ENCODE measurements at places on chromosomes 13 and 19. TPM values are rescaled to one million over a fixed set of nuclear protein-coding genes. Genes with fewer than 3 reads are reported as not detected.

DNA sequence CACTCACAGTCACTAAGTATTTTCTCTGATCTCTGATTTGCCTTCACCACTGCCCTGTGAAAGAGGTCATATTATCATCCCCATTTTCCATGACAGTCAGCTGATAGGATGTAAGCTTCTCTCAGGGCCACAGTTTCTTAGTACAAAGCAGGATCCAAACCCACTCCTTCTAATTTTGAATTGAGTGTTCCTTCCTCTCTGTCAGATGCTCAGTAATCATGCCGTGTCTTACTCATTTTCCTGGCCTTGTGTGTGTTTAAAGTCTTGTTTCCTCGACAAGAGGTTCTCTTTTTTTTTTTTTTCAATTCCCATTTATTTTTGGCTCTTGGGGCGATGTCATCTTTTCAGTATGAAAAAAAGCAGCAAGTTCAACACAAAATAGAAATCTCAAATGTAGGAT lies 72.3 kb downstream of the NAA16 start:
- DNase-seq: no peak

DNA sequence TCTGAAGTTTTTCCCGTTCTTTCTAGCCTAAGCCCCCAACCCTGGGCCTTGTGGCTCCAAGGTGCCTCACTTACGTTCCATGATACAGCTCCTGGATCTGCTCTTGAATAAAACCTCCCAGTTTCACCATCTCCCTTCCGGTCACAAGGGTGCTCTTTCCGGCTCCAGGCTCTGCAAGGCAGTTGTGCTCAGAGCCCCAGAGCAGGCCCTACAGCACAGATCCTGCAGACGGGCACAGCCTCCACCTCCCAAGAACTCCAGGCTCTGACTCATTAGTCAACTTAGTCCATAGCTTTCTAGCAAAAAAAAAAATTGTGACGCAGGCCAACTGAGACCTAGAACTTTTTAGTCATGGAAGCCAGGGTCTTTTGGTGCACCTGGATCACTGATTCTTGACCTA lies 33.9 kb upstream of the SLC7A10 start:
- DNase-seq: no peak

DNA sequence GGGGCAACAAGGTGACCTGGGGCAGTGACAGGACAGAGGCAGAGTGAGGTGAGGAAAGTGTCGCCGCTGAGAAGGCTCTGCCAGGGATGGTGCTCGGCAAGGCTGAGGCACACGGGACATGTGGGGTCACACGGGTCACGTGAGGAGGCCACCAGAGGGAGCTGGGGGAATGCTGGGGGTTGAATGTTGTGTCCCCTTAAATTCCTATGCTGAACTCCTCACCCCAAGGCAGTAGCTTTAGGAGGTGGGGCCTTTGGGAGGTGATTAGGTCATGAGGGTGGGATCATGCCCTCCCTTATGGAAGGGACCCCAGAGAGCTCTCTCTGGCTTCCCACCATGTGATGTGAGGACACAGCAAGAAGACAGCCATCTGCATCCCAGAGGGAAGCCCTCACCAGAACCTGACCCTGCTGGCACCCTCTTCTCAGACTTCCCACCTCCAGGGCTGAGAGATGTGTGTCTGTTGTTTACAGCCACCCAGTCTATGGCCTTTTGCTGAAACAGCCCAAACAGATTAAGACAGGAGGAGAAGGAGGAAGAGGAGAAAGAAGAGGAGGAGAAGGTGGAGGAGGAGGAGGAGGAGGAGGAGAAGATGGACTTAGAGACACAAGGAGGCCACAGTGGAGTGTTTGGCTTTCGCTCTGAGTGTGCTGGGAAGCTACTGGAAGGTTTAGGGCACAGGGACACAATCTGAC lies 35.4 kb downstream of the RFX2 start:
- DNase-seq: no peak

Gene CSNK1G2
- 77.5 TPM for total RNA-seq

Gene CLDN10
- 85.7 TPM for total RNA-seq

DNA sequence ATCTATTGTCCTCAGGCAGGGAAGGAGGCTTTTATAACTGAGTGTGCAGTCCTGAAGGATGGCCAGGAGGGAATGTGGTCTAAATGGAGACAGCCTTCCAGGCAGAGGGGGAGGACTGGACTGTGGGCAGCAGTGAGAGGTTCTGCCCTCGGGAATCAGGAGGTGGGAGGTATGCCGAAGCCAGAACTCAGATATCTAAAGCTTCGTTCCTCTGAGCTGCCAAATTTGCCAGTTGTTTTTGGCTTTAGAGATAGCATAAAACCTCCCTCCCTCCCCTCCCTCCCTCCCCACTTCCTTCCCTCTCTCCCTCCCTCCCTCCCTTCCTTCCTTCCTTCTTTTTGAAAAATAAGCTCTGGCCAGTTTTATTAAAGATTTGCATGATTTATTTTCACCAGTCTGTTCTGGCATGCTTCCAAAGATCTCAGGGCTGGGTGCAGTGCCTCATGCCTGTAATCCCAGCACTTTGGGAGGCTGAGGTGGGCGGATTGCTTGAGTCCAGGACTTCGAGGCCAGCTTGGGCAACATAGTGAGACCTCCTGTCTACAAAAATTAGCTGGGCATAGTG lies 2.4 kb downstream of the MEDAG start:
- DNase-seq: no peak

DNA sequence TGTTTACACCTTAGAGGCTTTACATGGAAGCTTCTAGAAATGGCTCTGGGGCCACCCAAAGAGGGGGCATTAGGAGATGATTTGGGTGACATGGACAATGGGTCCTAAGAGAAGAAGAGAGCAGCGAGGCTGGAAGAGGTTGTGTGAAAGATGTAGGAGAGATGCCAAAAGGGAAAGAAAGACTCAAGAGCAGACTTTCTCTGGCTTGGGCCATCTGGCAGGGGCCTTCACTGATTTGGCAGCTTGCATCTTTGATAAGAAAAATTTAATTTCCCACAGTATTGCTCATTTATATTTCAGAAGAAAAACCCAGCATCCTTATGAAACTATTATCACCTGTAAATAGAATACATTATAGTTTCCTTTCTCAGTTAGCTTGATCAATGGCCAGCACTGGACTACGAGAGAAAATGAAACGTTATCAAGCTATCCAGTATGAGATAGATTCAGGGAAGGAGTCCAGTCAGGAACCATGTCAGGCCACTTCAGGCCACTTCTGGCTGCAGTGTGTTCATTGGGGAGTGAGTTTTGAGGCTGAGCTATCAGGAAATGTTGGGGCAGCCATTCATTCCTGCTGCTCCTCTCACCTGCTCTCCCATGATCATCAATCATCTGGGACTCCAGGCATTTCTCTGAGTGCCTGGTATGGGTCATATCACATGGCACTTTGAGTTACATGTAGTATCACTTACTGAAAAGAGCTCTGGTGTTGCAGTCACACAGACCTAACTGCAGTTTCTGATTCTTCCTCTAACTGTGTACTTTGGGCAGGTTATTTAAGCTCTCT lies 10.3 kb downstream of the SCEL start:
- DNase-seq: no peak

Gene MCF2L
- total RNA-seq: 91.8 TPM

GRCh38 chr13:59409634-59410200 lies 754.0 kb downstream of the DIAPH3 start:
- no peak for DNase-seq

Gene IGSF23
- not detected for total RNA-seq

- DNase-seq: no peak
Measured at GRCh38 chr19:16914421-16914820, 25.6 kb downstream of the F2RL3 start.

Gene ASF1B
- total RNA-seq: 1.7 TPM

Gene SSC5D
- total RNA-seq: 49.7 TPM

DNA sequence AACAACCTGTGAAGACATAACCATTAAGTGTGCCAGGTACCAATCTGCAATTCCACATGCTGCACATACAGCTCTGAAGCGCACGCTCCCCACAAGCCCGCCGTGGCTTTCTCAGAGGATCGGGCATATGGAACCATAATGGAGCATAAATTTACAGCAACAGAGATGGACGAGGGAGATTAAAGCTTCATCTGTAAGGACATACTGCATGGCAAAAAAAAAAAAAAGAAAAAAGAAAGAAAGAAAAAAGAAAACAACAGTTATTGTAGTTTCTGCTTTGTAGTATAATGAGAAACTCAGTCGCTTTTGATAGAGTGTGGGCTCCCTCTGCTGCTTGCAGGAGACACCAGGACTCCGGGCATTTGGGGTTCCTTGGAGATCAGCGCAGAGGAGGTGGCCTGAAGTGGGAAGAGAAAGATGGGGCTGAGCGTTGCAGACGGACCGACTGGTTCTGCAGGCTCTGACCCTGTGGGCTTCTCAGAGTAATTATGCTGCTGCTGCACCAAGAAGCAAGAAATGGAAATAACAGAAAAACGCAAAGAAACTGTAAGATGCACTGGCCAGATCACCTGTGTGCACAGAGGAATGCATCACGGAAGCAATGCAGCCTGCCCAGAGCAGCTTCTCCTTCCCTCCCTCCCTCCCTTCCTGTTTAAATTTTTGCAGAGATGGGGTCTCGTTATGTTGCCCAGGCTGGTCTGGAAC lies 10.8 kb upstream of the PDCD5 start:
- DNase-seq: peak; percentile 50

- DNase-seq: no peak
Measured at GRCh38 chr19:18875726-18876125, 20.2 kb downstream of the CERS1 start.

- peak; percentile 40 for DNase-seq
Measured at GRCh38 chr13:48571126-48571913, 38.4 kb upstream of the RCBTB2 start.

DNA sequence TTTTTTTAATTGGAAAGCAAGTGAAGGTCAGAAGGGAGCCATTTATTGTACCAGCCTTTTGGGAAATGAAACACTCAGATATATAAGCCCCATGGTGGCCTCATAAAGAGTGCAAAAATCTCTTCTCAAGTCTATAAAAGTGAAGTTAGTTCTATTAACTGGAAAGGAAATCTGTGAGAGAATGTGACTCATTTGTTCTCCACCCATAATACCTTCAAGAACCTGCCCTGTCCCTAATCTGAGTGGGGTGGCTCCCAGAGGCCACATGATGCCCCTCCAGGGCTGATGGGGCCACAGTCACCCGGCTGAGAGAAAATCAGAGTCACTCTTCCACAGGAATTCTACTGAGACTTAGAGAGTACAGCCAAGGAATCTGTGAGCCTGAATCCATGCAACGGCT lies 65.8 kb upstream of the SERP2 start:
- no peak for DNase-seq

DNA sequence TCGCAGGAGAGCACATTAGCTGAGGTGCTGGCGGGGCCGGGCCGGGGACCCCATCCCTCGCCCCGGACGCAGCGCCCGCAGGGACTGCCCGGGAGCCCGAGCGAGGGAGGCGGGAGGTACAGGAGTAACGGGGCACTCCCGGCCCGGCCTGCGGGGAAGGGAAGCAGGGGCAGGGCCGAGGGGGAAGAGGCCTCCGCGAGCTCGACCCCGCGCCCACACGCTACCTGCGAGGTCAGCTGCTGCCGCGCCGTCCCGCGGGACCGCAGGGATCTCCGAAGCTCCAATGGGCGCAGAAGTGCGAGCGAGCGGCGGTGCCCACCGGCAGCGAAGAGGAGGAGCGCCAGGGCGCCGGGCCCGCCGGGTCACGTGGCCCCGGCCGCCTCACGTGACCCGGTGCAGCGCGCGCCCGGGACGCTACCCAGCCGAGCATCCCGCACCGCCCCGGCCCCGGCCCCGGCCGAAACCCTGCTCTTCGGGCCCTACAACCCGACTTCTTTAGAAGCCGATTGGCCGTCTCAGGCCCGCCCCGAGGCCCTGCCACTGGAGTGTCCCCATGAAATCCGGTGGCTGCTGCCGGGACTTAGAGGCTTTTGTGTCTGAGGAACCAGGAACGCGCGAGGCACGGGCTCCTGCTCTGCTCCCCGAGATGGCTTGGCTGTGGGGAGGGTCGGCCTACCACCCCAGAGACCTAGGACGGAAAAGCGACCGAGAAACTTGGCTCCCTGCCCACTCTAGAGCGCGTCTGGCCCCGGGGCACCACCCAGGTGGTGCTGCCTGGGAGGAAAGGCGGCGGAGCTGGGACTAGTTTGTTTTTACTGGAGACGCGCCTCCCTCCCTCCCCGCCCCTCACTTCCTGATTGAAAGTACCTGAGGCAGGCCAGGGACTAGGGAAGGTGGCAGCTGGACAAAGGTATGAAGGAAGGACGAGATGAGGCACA lies at the start of gene RCBTB1:
RCBTB1 (minus strand) TSS at position 339 of the 938 bp plus-strand sequence. CDS start 18,279 bp downstream, outside the sequence.
- peak; percentile 54 for DNase-seq

Gene C1QTNF9B
- total RNA-seq: not detected

Gene MBNL2
- 74.7 TPM for total RNA-seq

Gene NBEA
- total RNA-seq: 15.0 TPM

GRCh38 chr19:16615808-16616207 lies 12.2 kb downstream of the MED26 start:
- DNase-seq: no peak

All from mucosa of gallbladder (tissue), 1 donor.